ENCODE measurements at places on chromosomes 3 and 15. TPM values are rescaled to one million over a fixed set of nuclear protein-coding genes. Genes with fewer than 3 reads are reported as not detected.

KNG1 gene
- polyA plus RNA-seq = not detected

FGD5 gene
- 6.0 TPM for polyA plus RNA-seq

GHRL gene
- polyA plus RNA-seq = 0.06 TPM

FILIP1L gene
- not detected for polyA plus RNA-seq

RLBP1 gene
- 0.05 TPM for polyA plus RNA-seq

P3H2 gene
- 31.1 TPM for polyA plus RNA-seq

SPG11 gene
- polyA plus RNA-seq = 38.6 TPM

GRCh38 chr15:89128320-89129122 is 40.3 kb downstream of the ABHD2 start:
- no peak for DNase-seq

- DNase-seq = no peak
Measured at GRCh38 chr3:94978084-94978483, 915.2 kb downstream of the NSUN3 start.

- DNase-seq = no peak
Measured at GRCh38 chr15:88695101-88695500, 56.3 kb downstream of the ISG20 start.

- no peak for DNase-seq
Measured at GRCh38 chr3:153906366-153906765, 214.8 kb upstream of the ARHGEF26 start.

DNA sequence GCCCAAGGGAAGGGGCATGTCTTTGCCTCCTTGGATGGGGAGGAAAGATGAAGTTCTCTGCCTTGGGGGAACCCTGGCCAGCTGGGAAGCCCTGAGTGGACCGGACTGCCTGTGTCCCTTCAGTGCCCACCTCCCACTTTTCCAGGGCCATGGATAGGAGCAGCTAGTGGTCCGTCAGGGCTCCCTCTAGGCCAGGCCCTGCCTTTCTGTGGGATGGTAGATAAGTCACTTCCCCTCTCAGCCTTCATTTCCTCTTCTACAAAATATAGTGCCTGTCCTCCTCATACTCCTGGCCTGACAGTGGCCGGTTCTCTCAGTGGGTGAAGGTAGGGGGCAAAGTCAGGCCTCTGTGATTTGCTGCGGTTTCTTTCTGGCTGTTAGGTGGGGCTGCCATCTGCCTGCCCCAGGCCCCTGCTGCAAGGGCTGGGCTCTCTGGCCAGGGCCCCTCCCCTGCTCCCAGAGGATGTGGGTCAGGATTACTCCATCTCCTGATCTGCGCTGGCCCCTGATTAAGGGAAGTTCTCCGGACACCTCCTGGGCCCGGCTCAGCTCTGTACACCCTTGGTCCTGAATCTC is 1.4 kb downstream of the PLEKHO2 start:
- DNase-seq = no peak

DNA sequence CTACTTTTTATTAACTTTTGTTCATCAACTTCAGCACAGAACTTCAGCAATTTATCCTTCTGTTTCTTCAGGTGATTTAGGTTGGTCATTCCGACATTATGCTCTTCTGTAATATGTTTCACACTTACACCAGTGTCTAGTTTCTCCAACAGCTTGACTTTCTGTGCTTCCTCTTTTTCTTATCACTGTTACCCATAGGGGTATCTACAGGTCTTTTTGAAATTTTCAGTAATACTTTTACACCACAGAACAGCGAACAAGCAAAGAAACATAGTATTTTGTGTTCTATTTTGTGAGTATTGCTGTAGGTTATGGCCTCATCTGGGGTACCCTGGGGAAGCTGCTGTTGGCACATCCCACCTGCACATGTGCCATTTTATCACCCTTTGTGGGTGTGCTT is 260.7 kb downstream of the NSUN3 start:
- DNase-seq = no peak

- no peak for DNase-seq
Measured at GRCh38 chr3:81713031-81713430, 48.4 kb downstream of the GBE1 start.

- peak; percentile 36 for DNase-seq
Measured at GRCh38 chr3:171049861-171050444, 23.4 kb upstream of the SLC2A2 start.

GRCh38 chr3:56753206-56753820 is 48.4 kb downstream of the ARHGEF3 start:
- no peak for DNase-seq

- no peak for DNase-seq
Measured at GRCh38 chr15:99590913-99591646, 25.3 kb downstream of the MEF2A start.

DNA sequence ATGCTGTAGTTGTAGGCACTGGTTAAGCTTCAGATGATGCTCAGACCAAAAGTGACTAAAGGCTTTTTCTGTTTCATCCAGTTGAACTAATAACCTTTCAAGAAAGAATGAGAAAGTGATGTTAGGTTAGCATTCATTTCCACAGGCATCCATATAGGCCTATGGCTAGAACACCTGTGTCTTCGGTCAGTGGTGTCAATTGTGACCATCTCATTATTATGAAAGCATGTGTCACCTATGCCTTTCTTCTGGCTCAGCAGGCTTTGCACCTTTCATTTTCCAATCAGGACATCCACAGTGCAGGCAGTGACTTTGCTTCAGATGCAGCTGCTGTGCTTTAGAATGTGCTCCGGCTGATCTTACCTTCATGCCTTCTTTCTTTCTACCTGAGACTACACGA is 57.9 kb downstream of the B3GNT5 start:
- no peak for DNase-seq

DNA sequence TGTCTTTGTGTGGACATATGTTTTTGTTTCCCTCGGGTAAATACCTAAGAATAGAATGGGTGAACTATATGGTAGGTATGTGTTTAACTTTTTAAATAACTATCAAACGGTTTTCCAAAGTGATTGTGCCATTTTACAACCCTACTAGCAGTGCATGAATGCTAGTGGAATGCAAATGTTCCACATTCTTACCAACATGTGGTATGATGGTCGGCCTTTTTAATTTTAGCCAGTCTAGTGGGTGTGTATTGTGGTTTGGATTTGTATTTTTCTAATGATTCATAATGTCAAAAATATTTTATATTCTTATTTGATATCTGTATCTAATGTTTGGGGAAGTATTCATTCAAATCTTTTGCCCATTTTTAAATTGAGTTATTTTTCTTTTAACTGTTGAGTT is 68.2 kb upstream of the SMAD3 start:
- DNase-seq = no peak

- no peak for DNase-seq
Measured at GRCh38 chr3:133069556-133070286, 31.5 kb downstream of the TMEM108 start.

DNA sequence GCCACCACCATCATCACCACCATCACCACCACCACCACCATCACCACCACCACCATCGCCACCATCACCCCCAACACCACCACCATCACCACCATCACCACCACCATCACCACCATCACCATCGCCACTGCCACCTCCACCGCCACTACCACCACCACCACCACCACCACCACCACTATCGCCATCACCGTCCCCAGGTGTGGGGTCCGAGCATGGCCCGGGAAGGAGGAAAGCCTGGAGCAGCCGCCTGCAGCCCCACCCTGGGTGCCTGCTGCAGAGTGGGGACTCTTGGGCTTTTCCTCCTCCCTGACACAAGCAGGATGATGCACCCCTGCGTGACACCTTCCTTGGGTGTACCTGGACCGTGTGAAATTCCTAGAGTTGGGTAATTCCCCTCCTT is 43.9 kb downstream of the MUC4 start:
- DNase-seq = no peak

DNA sequence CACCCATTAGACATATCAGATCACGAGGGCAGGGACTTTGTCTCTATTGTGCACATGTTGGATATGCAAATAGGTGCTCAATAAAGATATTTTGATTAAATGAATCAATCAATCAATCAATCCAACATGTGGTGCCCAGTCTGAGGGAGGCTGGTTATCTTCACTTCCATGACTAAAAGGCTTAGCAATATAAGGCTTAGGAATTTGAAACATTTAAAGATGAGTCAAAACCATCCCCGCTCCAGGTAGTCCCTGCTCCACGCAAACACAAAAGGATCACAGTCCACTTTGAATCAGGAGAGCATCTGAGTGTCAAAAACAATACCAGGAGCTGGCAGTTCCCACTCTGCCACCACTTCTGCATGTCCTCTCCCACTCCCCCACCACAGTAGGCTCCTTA is 25.8 kb upstream of the PRICKLE2 start:
- no peak for DNase-seq

DNA sequence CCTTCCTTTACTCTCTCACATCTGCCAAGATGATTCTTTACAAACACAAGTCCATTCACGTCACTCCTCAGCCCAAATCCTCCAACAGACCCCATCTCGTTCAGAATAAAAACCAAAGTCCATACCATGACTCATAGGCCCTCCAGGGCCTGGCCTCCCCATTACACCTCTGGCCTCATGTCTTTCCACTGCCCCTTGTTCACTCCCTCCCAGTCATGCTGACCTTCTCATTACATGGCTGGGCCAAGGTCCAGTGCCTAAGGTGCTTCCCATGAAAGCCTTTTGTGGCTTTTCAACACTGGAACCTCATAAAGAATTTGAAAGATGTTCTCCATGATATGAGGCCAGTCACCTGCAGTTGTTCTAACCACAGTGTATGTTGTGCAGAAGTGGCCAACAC is 44.5 kb downstream of the NEK10 start:
- no peak for DNase-seq

GRCh38 chr3:9013782-9014563 is 50.7 kb upstream of the RAD18 start:
- no peak for DNase-seq

DNA sequence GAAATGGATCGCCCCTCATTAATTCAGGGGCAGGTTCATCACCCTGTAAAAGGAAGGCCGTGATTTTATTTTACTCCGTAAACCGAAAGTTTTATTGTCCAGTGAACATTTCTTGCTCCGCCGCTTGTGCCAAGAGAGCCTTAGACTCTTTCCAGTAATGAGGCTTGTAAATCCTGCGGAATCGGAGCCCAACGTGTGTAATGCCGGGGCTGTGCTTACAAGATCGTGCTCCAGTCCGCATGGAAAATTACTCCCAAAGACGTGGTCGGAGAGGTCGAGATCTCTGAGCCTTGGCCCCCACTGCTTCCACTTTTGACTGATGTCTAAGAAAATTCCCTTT is 649 bp upstream of the PLOD2 start:
- DNase-seq = no peak

DNA sequence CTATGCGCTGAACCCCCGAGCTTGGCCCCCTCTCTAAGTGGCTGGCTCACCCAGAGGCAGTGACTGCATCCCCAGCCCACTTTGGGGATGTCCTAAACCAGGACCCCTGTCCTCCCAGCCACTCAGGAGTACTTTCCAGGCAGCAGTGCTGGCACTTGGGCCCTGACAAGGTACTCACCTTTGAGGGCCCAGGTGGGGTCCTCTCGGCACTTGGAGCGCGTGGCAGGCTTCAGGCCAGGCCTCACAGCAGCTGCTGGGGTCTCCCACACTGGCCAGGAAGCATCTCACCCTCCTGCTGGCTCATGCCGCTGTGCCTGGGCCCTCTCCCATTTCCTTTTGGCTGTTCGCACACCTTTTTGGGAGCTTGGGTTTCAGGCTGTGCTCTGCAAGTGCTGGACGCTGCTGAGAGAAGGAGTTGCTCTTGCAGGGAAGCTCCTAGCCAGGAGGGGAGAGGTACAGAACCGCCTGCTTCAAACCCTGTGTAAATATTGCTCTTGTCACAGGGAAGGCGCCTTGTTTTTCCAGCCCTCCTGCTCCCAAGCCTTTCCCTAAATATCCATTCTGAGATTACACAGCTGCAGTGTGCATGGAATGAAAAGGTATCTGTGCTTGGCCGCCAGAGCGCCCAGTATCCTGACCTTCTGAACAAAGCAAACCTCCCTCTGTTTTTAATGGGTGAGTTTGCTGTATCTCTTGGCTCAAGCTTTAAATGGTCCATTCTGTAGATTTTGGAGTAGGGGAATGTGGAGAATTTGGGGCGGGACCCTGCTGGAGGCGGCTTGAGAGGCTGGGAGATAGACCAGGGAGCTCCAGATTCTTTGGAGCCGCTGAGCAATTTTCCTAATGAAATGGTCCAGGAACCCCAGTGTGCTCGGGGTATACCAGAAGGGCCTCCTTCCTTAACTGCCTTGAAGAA is 45.6 kb downstream of the DNASE1L3 start:
- no peak for DNase-seq

DNA sequence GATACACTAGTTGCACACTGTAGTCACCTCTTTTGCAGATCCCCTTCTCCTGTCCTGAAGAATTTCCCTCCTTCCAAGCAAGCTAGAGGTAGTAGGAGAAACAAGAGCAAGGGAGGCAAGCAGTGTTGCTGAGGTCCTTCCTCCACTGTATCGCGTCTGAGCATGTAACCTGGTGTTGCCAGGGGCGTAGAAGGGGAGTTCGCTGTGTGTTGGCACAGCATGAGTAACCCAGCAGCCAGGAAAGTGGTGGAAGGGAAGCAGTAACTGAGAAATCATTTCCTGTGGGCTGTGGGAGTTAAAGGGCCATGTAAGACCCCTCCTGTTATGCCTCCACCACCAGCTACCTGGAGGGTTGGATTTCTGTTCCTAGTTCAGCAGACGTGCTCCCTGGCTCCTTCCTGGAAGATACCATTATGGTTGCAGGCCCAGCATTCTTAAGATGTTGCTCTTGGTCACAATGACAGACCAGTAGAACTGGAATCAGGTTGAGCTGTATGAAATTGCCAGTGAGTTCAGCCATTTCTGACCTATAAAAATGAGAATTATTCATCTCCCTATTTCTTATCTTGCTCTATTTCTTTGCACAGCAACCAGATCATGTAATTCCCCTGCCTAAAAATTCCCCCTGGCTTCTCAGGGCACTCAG is 215.3 kb upstream of the TOPAZ1 start:
- no peak for DNase-seq

DNA sequence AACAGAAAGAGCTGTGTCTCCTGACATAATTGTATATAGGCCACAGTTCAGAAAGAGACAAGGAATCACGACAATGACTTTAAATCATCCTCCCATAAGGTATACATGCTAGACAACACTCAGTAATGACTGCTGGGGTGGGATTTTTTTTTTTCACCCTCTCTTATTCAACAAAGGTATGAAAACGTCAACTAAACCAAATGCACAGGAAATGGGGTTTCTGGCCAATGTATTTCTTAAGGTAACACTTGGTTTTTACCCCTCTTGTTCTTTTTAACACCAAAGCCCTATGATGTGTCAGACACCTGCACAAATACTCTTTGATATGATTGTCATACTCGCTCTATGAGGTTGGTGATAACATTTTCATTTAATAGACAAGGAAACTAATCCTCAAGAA is 78.3 kb downstream of the MCF2L2 start:
- no peak for DNase-seq

All from H1 (cell line).